Hindlimb muscle (tissue), 1 donor: ENCODE measurements at places on chromosomes 2 and 18. TPM values are rescaled to one million over a fixed set of nuclear protein-coding genes. Genes with fewer than 3 reads are reported as not detected.

The C1GALT1C1L gene
- polyA plus RNA-seq: 1.3 TPM

GRCh38 chr2:206799083-206799482 is 33.7 kb downstream of the FASTKD2 start:
- DNase-seq: no peak

GRCh38 chr2:224062481-224063297 is 23.6 kb upstream of the SERPINE2 start:
- DNase-seq: no peak

DNA sequence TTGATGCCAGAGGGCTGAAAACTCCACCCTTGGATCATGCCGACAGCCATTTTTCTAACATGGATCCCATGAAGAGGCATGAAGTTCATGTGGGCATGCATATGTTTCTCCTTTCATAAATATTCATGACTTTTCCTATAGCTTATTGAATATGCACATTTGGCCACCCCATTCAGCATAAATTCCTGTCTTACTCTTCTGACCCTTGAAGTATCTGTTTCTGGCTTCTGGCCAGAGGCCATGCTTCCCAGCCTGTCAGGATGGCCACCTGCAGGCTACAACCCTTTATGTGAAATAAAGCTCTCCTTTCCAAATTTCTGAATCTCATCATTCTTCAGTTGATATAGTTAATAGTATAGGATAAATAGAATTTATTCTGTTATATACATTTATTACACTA is 19.6 kb upstream of the MSTN start:
- DNase-seq: no peak

GRCh38 chr18:50089702-50090101 is 105.2 kb downstream of the MYO5B start:
- DNase-seq: no peak

DNA sequence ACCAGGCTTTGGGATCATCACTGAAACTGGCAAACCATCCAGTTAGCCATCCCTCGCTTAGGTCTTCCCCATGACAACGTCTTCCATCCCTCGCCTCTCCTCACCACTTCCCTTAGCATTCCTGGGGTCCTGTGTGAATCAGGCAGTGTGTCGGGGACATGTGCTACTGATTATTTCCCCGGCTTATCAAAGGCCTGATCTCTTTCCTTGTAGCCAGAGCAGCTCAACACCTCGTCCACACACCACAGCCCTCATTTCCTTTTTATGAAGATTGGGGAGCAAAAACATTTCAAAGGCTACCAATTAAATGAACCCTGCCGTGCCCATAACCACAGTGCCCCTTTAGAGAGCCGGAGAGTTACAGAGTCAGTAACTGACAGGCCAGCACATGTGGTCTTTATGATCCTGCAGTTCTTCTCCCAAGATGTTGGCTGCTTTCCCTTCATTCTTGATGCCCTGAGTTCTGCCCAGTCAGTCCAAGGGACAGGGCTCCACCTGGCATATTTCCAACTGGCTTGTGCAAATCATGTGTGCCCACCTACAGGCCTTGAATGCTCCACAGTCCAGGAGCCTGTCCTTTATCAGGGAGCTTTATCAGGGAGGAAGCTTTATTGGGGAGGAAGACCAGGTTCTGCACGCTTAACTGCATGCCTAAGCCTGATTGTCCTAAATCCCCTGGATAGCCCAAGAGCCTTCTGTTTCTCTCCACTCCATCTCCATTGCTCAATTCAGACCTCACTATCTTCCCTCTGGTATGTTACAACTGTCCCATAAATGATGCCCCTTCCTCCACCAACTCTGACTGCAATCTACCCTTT is 343.1 kb downstream of the CYRIA start:
- DNase-seq: no peak

DNA sequence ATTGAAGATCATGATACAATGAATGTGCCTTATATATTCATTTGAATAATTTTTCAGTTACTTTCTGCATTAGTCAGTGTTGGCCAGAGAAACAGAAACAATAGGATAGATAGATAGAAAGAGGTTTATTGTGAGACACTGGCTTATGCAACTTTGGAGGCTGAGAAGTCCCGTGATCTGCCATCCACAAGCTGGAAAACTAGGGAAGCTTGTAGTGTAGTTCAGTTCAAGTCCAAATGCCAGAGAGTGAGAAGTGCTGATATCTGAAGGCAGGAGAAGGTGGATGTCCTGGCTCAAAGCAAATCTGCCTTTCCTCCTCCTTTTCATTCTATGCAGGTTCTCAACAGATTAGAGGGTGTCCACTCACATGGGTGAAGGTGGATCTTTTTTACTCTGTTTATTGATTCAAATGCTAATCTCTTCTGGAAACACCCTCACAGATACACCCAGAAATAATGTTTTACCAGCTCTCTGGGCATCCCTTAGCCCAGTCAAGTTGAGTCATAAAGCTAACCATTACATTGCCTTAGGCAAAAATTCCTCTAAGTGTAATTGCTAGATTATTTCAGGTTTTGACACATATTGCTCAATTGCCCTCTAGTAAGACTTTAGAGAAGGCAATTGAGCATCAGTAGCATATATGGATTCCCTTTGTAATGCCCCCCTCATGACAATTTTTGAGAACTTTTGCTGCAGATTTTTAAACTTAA is 341.4 kb downstream of the LPIN1 start:
- no peak for DNase-seq

- DNase-seq: peak; percentile 95
Observed at GRCh38 chr2:43086451-43087221, 139.8 kb downstream of the ZFP36L2 start.

DNA sequence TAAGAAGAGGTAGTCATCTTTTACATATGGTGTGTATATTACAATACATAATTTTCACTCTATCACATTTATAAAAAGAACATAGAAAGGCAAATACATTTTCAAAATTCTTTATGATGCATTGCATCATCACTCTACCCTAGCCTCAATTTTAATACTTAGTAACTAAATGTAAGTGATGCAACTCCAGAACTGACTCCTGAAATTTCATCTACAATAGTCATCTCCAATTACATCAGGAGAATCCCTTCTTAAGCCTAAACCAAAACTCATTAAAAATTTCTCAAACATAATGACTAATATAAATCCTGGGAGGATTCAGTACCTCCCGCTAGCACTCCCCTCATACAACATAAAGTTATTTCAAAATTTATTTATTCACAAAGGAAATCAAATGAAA is 15.9 kb downstream of the TMX3 start:
- DNase-seq: no peak

GRCh38 chr18:26840965-26841364 is 24.5 kb downstream of the AQP4 start:
- DNase-seq: no peak

The SERPINB3 gene
- polyA plus RNA-seq: not detected

GRCh38 chr2:152304836-152305235 is 30.1 kb upstream of the FMNL2 start:
- no peak for DNase-seq

The IL37 gene
- polyA plus RNA-seq: not detected

The CCDC102B gene
- polyA plus RNA-seq: 13.1 TPM

DNA sequence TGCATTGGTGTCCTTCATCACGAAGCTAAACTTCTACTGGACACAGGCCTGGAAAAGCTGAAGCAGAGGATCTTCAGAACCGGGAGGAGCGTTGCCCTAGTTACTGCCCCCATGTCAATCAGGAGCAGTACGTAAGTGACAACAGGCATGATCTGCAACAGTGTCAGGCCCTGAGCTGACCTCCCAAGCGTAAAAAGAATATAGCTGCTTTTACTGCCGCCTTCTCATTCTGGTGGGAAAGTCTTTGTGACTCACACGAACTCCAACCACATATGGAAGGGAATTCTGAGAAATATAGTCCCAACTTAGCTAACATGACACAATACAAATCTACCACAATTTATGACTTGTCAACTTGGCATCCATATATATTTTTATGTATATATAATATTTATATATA is 1007.7 kb upstream of the CDH2 start:
- no peak for DNase-seq

GRCh38 chr2:202642567-202642966 is 7.8 kb downstream of the FAM117B start:
- DNase-seq: no peak

DNA sequence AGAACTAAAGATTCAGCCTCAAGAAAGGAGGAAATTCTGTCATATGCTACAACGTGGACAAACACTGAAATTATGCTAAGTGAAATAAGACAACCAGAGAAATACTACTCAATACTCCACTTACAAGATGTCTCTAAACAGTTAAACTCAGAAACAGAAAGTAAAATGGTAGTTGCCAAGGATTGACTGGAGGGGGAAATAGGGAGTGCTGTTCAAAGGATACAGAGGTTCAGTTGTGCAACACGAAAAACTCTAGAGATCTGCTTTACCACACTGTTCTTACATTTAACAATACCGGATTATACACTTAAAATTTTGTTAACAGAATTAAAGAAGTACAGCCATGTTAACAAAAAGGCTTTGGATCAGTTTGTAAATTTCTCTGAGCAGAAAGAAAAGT is 39.8 kb upstream of the C2orf15 start:
- peak; percentile 13 for DNase-seq

The SMIM21 gene
- polyA plus RNA-seq: not detected

GRCh38 chr2:106294182-106294581 is 100.1 kb upstream of the UXS1 start:
- DNase-seq: no peak

- DNase-seq: no peak
Observed at GRCh38 chr2:191327484-191327883, 82.3 kb downstream of the MYO1B start.

- no peak for DNase-seq
Observed at GRCh38 chr2:38191516-38191915, 115.6 kb upstream of the CYP1B1 start.

The STPG4 gene
- polyA plus RNA-seq: not detected

DNA sequence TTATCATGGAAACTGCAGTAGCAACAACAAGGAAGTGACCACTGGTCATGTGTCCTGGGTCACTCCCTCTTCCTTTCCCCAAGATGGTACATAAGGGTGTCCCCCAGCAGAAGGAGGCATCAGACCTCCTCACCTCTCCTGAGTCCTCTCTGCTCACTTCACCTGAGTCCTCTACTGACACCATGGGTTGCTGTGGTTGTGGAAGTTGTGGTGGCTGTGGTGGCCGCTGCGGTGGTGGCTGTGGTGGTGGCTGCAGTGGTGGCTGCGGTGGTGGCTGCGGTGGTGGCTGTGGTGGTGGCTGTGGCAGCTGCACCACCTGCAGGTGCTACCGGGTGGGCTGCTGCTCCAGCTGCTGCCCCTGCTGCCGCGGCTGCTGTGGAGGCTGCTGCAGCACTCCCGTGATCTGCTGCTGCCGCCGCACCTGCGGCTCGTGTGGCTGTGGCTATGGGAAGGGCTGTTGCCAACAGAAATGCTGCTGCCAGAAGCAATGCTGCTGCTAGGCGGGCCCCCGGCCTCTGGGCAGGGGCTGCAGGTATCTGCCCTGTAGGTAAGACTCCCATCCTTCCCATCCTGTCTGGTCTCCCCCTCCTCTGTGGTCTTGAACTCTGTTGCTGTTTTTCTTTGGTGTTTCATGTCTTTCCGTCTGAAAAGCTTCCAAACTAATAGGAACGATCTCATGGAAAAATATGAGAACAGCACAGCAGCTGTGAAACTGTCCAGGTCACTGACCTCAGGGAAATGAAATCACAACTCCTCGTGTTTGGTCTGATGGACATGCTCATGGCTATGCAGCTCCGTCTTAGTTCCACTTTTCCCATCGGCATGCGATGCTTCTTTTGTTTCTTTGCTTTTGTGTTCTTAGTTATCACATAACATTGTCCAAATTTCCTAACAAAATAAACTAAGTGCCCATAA is at the start of gene SCYGR4:
Gene SCYGR4 (plus strand): TSS at position 183 of the 915 bp plus-strand sequence. CDS start 0 bp downstream, at position 183.
- DNase-seq: peak; percentile 52
